ENCODE measurements at places on chromosomes 16 and 17.

DNA sequence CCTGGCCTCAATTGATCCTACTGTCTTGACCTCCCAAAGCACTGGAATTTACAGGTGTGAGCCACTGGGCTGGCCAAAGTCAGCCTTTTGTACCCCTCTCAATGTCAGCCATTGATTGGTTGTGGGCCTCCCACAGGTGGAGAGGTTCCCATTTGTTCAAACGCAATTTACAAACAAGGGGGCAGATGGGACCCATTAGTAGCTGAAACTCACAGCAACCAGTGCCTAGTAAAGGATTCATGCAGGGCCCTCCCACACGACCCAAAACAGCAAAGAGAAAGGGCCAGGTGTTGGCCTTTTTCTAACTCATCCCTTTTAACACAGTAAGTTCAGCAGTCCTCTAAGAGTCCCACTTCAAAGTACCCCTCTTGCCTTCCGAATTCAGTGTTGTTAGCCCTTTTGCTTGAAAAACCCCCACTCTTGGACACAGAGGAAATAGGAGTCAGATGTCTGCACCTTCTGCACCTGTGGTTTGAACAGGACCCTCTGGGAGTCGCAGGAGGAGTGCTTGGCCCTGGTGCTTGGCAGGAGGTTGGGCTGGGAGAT, 89.2 kb downstream of the PITPNC1 start:
- DNase-seq, result no peak

DNA sequence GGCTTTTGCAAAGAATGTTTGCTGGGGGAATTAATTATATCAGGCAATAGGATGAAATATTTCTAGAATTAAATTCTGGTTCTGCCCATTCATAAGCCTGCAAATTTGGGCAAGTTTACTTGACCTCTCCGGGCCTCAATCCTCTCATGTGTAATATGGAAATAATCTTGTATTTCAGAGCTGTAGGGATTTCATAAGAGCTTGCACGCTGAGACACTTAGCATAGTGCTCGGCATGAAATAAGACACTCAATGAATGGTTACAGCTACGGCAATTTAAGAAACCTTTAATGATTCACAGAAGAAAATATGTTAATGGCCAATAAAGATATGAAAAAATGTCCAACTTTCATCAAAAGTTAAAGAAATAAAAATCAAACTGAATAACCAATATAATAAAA, 40.6 kb upstream of the PITPNM3 start:
- DNase-seq, result no peak

DNA sequence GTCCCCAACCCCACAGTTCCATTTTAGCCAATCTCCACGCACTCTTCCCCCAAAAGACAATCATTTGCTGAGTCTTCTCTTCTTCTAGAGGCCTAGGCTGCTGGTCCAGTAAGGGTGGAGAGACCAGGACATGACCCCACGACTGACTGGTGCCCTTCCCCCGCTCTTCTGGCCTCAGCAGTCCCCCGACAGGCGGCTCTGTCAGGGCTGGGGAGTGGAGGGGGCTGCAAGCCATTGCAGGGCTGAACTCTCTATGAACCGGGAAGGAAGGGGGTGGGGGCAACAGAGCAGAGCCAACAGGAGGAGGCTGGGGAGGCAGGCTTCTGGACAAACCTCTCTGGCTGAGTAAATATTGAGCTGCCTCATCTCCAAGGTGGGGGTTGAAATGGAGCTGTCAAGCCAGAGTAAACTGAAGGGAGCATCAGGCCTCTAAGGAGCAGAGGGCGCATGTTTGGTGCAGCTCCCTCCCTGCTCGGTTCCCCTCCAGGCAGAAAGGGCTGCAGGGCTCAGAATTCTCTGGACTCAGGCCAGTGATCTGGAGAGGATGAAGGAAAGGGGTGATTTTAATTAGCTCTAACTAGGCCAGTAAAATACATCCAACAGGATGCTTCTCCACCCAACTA, 8.7 kb downstream of the HOXB1 start:
- DNase-seq, result no peak

DNA sequence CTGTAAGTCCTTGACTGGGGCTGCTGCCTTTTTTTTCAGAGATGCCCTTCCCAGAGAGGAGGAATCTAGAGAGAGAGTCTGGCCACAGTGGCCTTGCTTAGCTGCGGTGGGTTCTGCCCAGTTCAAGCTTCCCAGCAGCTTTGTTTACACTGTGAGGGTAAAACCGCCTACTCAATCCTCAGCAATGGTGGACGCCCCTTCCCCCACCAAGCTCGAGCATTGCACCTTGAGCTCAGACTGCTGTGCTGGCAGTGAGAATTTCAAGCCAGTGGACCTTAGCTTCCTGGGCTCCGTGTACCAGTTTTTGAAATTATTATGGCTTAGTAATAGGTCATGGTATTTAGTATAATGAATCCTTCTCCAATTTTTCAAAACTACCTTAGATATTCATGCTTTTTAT, 395.4 kb downstream of the NPIPA7 start:
- DNase-seq, result no peak

DNA sequence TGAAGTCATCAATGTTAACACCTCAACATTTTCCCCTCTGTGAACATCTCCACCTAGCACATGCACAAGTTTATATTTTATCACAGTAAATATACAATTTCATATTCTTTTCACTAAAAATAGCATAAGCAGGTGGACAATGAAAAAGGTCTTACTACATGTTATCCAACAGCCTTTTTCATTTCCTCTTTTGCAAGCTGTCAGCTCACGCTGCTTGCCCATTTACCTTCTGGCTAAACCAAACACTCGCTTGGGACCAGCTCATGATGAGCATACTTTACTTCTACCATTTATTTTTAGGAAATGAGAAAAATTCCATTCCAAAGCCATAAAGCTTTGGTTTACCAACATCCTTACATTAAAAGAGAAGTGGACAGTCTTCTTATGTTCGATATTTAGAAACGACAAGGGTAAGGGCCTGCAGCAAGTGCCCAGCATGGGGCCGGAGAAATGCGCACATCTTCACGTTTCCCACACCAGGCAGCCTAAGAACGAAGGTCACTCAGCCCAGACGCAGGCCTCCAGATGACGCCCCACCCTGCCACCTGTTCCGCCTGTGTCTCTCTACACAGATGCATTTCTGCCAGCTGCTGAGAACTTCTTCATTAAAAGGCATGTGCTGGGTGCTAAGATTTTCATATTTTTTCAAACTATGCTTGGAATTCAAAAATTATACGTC, 13.9 kb downstream of the SNN start:
- DNase-seq, result no peak

DNA sequence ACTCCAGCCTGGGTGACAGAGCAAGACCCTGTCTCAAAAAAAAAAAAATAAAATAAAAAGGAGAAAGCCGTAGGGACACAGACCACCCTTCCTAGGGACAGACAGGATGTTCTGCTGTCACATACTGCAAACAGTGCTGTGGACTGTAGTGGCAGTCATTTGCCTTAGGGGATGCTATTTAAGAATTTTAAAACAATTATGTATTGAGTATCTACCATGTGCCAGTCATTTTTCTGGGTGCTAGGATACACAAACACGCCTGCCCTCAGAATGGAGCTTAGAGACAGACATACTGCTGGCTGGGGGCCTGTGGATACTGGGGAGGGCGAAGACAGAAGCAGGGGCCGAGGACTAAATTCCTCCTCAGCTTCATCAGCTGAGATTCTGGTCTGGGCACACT, 45.5 kb downstream of the MRC2 start:
- no peak for DNase-seq

DNA sequence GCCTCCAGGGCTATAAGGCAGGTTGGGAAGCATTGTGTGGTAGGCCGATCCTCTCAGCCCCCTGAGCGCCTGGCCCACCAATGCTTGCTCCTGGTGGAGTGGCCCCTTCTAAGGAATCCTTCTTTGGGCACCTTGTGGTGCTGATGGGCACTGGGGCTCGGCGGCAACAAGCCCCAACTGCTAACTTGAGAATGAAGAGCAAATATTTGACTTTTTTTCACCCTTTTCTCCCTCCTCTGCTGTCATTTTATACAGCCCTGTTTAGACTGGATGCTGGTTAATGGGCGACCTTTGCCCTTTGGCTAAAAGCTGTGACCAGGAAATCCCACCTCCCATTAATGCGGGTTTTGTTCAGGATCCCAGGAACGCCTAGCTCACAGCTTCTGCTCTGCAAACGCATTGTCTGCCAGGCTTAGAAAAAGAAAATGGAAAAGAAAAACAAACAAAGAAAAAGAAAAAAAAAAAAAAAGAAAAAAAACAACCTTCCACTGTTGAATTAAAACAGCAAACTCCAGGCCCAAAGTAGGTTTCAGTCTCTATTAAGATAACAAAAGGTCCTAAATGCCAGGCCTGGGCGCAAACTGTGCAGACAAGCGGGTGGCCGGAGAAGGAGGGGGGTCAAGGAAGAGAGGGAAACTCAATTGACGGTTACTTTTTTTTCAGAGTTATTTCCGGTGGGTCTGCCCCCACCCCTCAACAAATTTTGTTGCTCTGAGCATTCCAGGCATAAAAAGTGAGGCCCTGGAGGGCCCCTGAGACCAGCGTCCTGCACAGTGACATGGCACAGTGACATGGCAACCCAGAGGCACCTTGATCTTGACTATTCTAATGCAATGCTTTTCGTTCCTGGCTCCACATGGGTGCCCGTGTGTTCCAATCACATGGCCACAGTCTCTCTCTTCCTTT, 301.4 kb downstream of the MAF start:
- no peak for DNase-seq

DNA sequence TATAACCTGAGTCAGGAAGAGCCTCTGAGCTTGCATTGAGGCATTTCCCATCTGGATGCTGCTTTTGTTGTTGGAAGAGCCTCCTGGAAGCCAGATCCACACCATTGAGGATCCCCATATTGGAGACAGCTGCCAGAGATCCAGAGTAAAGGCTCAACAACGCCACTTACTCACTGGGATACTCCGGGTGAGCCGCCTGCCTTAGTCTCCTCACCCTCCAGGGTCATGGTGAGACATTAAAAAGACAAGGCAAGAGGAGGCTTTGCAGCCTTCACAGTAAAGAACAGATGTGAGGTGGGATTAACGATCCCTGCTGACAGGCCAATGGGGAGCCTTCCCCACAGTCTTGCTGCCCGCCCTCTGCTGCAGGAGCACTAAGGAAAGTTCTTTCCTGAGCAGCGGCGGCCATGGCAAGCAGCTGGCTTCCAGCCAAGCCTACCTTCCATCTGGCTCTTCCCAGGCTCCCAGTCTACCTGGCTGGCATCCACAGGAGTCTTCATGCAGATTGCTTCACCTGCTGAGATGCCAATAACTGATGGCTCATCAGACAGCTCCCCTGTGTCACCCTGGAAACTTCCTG, 198.5 kb downstream of the CYLD start:
- DNase-seq, result no peak

DNA sequence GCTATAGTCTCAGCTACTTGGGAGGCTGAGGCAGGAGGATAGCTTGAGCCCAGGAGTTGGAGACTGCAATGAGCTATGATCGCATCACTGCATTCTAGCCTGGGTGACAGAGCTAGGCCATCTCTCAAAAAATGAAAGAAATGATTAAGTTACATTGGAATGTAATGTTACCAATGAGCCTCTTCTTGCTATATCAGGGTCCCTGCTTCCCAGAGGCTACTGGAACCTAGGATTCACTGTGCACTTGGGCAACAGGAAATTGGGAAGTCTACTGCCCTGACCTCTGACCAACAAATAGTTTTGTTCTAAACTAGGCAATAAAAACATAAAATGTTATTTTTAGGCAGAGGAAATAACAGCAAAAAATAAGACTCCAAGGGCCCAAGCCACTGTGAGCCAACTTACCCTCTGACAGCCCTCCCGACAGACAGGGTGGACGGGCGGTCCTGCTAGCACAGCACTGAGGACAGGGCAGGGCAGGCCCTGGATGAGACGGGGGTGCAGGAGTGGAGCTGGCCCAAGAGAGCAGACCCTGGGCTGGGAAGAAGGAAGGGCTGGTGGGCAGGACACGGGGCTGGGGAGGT, 27.5 kb downstream of the NSMCE1 start:
- DNase-seq, result no peak

GRCh38 chr17:3602499-3602898, 6.7 kb downstream of the TRPV1 start:
- DNase-seq, result peak; percentile 88

GRCh38 chr16:48432136-48432535, 46.9 kb upstream of the SIAH1 start:
- DNase-seq, result peak; percentile 41

DNA sequence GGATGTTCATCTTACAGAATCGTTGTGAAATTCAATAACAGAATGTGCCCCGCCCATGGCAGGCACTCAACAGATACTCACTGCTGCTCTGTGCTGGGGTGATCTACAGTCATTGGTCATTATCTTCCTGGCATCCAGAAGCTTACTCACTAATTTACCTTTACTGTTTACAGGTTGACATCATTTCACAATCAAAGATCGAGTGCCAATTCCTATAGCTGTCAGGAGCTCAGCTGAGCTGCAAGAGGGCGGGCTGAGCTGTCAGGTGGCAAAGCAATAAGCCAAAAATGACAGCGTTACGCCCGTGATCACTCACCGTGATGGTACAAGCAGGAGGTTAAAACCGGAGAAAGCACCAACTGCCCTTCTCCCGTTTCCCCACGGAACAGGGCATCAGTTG, 51.2 kb downstream of the LITAF start:
- DNase-seq, result no peak

DNA sequence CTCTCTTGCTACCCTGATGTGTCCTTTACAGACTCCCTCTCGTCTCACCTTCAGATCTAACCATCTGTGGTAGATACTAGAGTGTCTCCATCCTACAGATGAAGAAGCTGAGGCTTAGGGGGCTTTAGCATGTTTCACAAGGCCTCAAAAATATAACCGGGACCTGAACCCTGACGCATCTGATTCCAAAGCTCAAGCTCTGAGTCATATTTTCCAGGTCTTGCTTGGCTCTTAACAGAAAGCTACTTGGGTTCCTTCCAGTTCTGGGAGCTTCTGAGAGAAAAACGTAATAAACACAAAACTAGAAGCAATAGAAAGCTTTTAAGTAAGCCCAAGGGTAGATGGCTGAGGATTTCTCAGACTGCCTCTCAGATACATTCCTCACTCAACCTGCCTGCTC, 224.3 kb upstream of the EEF2KMT start:
- DNase-seq, result no peak

GRCh38 chr16:55489119-55489955, 10.3 kb downstream of the MMP2 start:
- no peak for DNase-seq

DNA sequence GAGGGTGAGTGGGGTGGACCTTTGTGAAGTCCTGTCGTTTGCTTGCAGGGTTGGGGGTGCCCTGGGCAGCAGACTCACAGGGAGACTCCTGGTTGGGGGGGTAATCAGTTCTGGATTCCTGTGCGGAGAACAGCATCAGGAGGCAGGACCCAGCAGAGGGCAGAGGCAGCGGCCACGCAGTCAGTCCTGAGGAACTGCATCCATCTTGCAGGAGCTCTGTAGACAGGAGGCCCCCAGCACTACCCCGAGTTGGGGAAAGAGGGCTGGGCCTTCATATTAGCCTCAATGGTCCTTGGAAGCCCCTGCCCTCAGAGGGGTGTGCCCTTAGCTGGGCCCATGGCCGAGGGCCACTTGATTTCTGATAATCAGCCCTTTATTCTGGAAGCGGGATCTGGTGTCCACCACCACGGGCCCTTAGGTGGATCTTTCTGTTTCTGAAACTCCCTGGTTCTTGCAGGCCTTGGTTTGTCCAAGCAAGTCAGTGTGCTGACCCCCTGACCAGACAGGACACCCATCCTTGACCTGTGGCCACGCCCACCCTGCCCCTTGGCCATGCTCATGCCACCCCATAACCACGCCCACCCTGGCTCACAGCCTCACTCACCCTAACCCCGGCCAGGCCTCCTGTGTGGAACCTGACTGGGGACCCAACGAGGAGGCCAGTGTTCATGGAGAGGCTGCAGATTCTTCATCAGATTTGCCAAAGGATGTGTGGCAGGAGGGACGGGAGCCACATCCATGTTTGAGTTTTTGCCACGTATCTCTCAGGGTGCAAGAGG, 73.5 kb upstream of the CBX4 start:
- no peak for DNase-seq

GRCh38 chr17:10337976-10338375, 34.8 kb downstream of the MYH13 start:
- no peak for DNase-seq

All from hematopoietic multipotent progenitor cell treated with erythropoietin and hydrocortisone succinate and interleukin-3 and kit ligand, for 6 days (in vitro differentiated cells).